ENCODE measurements at places on chromosomes 13 and 19.

DNA sequence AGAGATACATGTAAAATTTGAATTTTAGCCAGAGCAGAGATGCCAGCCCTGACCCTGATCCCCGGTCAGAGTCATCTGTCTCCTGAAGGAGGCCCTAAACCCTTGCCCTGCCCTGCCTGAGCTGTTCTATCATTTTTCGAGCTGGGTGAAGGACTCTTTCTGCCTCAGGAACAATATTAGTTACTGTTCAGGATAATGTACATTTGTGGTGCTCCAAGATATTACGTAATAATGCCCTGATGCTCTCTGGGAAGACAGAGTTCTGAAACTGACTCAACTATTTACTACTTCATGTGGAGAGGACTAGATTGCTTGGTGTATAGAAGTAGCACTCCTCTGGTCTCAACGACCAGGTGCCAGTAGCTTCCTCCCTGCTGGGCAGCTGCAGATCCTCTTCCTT lies 37.9 kb upstream of the UBL3 start:
- no peak for DNase-seq

- DNase-seq: no peak
Observed at GRCh38 chr19:56974556-56975207, 134.2 kb upstream of the PEG3 start.

DNA sequence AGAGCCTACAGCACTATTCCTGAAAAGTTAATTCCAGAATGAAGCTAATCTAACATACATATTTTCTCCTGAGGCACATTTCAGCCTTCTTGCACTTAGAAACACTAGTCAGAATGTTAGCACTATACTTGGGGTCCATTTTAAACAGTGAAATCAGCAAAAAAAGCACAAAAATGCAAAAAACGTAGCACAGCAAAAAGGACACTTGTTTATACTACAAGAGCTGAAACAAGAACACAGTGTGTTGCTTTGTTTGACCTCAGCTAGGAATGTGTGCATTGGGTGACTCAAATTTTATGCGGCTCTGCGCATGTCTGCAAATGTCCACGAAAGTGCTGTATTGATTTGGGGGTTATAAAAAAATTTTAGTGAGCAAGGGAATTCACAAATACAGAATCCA lies 226.2 kb downstream of the KCNRG start:
- DNase-seq: no peak

- DNase-seq: no peak
Observed at GRCh38 chr19:9671655-9672054, 3.2 kb downstream of the ZNF562 start.

DNA sequence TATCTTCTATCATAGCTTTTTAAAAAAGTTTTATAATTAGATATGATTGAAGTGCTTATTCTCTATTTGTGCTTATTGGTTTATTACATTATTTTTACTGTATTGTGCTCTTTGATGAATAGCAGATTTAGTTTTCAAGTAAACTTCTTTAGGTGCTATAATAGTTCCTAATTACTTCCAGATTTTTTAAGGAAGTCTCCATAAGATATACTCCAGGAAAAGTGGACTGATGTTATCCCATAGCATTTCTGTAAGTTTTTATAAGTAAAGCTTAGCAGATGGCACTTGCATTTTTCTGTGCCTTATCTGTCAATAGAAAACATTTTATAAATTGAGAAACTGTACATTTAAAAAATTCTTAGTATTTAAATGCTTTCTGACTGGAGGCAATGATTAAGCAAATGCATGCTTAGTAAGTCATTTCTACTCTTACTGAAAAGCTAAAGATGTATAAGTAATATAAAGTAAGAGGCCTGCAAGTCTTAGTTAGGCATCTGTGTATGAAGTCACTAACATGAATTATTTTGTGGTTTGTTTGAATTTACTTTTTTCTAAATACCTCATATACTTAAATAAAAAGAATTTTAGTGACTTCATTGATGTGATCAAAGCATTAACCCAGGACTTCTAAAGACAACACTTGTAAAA lies 182.8 kb downstream of the MAB21L1 start:
- no peak for DNase-seq

GRCh38 chr13:26476111-26476781 lies 81.2 kb upstream of the WASF3 start:
- no peak for DNase-seq
